ENCODE measurements at places on chromosomes 12 and 14.

DNA sequence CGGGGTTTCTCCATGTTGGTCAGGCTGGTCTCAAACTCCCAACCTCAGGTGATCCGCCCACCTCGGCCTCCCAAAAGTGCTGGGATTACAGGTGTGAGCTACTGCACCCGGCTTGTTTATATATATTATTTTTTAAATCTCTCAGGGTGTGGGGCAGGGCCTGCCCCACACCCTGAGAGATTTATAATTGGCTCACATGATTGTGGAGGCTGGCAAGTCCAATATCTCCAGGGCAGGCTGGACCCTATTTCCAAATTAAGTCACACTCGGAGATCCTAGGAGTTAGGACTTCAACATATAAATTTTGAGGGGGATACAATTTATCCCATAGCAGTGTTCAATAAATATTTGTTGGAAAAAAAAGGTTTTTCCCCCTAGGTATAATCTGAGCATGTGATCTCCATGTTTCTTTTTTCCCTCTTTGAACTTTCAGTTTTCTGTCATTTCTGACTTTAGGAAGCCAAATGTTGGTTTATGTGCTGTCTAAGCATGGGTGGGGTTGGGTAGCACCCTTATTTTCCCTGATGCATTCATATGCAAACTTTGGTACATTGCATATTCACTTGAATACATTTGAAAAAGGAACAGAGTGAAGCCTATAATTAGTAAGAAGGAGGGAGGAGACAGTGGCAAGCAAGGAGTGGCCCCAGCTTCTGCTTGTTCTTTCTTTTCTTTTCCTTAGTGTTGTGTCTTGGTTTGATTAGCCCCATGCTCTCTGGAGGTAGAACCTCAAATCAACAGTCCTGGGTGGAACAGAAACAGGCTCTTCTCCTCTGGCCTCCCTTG, 8.7 kb upstream of the A2ML1 start:
- DNase-seq: no peak

DNA sequence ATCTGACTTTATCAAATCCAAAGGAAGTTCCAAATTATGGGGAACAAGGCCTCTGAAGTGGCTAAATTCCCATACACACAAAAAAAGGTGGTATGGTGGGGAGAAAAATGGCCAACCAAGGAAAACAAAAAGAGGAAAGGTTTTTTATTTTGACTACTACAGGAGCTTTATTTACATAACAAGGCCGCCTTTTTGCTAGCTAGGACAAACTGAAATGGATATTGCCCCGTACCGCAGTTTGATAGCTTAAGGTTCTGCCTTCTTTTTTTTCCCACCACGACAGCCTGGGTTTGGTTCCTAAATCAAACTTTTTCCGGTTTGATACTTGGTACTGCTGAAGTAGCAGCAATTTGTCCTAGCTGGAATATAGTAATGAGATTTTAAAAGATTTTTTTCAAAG, 66.8 kb downstream of the COX16 start:
- no peak for DNase-seq

- DNase-seq: no peak
These were observed 686 bp downstream of the MCRS1 start for GRCh38 chr12:49567302-49567610.

- DNase-seq: no peak
These were observed 44.0 kb upstream of the EAPP start for GRCh38 chr14:34583525-34583924.

GRCh38 chr12:123941624-123942237, 30.9 kb downstream of the CCDC92 start:
- no peak for DNase-seq

- no peak for DNase-seq
These were observed 84.5 kb downstream of the CHGA start for GRCh38 chr14:93007225-93007997.

DNA sequence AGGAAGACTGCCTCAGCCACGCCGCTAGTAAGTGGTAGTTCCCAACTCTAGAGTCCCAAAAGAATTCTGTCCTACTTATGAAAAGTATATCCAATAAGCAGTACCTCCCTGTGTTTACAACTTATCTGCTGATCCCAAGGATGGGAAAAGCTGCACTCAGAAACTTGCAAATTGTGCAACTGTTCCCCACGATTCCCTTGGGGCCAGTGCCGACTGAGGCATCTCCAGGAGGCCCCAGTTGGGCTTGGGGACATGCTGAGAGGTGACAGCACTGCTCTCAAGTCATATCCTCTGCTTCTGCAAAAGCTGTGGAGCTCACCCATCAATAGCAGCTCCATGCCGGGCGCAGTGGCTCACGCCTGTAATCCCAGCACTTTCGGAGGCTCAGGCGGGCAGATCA, 23.7 kb downstream of the SPRING1 start:
- DNase-seq: no peak

DNA sequence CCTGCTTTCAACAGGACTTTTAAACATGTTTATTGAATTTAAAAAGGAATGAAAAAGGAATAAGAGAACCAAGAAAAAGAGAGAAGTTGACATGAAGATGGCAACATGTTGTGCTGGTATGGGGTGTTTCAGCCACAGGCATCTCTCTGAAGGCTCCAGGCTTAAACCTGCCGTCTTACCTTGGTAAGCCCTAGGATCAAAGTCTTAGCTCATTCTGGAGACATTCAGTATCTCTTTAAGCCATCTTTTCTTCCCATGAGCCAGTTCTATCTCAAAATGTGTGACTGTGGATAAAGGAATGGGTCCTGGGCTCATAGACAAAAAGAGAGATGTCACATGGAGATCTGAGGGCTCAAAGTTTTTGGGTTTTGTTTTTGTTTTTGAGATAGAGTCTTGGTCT, 1.6 kb upstream of the TFCP2 start:
- DNase-seq: no peak

- DNase-seq: no peak
These were observed 1.2 kb upstream of the GAPDH start for GRCh38 chr12:6532927-6533652.

- no peak for DNase-seq
These were observed 309.3 kb downstream of the BCAT1 start for GRCh38 chr12:24639641-24640040.

GRCh38 chr12:56234746-56235436, 5.0 kb downstream of the SLC39A5 start:
- DNase-seq: no peak

DNA sequence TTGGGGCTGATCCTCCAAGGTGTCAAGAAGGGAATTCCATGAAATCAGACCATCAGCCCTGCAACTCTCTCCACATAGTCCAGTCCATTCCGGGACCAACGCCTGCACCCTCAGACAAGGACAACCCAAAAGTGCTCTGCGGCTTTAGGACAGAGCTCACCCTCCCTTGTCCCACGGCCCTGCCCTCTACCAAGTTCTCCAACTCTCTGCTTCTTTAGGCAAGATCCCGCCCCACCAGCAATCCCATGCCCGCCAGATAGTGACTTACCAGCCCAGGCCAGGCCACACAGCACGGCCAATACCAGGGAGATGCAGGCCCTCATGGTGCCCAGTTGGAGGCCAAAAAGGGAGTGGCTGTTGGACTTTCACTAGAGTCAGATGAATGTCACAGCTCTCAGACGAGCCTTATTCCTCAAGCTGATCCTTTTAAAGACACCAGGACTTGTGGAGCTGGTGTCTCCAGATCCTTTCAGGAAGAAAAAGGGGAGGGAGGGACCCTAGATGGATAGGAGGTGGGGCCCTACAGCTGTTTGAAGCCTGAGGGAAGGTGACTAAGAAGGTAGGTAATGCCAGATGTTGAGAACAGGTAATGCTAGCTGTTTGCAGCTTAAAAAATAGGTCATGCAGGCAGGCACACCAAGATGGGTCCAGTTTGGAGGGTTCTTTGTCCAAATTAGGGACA, at the start of gene ENDOU:
Gene ENDOU, minus strand, starts transcription at position 400 of the 682 bp plus-strand sequence. Its CDS starts 77 bp downstream, at position 323.
- no peak for DNase-seq

DNA sequence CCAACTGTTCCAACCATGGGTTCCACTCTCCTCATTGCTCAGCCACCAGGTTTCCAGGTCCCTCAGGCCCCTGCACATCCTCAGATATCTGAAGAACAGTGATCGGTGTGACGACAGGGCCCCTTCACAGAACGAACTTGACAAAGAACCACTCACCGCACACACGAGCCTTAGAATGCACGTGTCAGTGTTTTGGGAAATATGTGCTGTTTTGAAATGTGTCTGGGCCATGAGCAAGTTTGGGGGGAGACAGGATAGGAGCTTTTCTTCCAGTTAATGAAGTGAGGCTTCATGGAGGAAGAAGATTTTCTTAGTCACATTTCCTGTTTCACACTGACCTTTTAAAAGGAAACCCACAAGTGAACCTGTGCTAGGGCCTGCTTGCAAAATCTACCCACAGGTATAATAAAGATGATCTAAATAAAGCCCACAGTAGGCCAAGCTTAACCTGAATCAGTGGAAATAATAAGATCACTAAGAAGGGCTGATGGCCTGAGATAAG, 58.6 kb downstream of the ZFP36L1 start:
- DNase-seq: no peak

- no peak for DNase-seq
These were observed 121.5 kb upstream of the SFSWAP start for GRCh38 chr12:131589221-131589897.

DNA sequence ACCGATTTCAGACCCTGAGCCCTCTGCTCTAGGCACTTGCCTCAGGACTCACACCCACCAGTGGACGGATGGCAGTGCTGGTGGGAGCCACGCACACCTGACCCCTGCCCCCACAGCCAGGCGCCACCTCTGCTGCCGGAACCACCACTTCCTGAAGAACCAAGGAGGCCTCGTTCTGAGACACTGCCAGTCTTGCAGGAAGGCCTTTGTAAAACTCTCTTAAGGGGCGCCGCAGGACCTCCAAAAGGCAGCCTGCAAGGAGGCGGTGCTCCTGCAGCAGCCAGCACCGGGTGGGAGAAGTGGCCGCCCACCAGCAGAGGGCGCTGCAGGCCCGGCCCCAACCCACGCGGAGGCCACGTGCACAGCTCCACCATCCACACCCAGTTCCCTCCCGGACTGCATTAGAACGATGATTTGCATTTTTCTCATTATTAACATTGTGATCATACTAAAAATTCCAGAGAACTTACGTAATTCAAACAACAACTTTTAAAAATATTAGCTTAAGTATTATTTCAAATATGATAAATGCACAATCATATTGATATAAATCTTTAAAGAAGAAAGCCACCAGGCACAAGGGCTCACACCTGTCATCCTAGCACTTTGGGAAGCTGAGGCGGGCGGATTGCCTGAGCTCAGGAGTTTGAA, 12.8 kb downstream of the STX2 start:
- DNase-seq: peak; percentile 40

GRCh38 chr12:56839915-56840325, 76.8 kb downstream of the HSD17B6 start:
- peak; percentile 45 for DNase-seq

- no peak for DNase-seq
These were observed 105.6 kb downstream of the VEZT start for GRCh38 chr12:95323212-95323611.

GRCh38 chr14:59342516-59343484, 122.4 kb downstream of the GPR135 start:
- no peak for DNase-seq

- DNase-seq: no peak
These were observed 101.2 kb downstream of the NINJ2 start for GRCh38 chr12:561908-562593.

DNA sequence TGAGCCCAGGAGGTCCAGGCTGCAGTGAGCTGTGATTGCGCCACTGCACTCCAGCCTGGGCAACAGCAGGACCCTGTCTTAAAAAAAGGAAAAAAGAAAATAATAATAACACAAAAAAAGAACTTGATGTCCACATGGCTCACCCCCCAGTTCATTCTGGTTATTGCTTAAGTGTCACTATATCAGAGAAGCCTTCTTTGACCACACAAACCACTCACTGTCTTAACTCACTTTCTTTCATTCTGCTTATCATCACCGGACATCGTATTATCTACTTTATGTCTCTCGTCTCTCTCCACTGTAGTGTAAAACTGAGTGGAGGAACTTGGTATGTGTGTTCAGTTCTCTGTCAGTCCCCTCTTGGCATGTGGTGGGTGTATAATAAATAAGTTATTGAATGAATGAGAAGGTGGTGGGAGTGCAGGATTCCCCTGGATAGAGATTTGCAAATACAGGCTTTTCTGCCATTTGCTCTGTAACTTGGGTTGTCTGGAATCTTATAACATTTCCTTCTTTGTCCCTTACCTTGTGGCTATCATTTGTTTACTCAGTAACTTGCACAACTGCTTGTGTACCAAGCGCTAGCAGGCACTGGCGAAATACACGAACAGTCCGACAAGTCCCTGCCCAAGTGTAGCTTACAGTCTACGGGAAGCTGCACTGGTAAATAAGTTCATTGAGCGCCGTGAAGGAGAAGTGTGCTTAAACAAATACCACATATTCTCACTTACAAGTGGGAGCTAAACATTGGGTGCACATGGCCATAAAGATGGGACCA, 86.6 kb upstream of the TRAF3 start:
- no peak for DNase-seq

DNA sequence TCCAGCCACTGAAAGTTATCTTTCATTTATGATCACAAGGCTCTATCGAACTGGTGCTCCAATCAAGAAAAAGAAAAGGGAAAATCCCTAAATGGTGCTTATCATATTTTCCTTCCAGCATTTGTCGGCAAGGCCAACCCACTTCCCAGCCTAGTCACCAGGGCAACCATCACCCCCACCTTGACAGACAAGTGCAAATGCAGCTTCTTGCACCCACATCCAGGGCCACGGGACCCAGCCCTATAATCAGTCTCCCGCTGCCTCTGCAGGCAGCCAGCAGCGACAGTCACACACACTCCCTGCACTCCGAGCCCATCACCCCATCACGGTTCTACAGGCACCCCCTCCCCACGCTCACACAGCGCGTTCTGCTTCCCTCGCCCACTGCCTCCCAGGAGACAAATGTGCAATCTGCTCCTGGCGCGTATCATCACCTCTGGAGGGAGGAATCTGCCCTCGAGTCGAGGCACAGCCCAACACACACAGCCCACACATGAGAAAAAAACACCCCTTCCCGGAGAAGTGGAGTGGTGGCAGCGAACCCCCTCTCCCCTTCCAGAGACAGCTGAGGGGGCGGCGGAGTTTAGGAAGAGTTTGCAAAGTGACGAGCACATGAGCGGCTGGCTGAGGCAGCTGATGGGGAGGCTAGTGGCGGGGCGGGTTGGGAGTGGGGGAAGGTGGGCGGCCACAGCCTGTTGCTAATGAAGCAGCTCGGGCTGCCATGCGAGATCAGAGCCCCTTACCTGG, 9.3 kb upstream of the PPP4R4 start:
- no peak for DNase-seq

- DNase-seq: peak; percentile 65
These were observed 753 bp downstream of the CSRNP2 start for GRCh38 chr12:51082561-51083125.

DNA sequence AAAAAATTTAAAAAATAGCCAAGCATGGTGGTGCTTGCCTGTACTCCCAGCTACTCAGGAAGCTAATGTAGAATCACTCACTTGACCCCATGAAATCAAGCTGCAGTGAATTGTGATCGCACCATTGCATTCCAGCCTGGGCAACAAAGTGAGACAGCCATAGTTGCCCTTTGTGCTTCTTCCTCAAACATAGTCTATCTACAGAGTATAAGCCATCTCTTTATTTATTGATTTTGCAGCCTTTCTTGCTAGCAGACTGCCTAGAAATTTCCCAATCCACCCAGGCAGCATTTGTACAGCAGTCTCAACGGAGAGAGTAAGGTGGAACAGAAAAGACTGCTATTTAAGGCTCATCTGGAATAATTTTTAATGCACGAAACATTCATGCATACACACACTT, 68.8 kb downstream of the IPO8 start:
- no peak for DNase-seq

GRCh38 chr12:5166976-5167375, 123.3 kb downstream of the KCNA5 start:
- no peak for DNase-seq

All from SK-N-DZ (cell line).